ENCODE measurements at places on chromosomes 2 and 18.
A peak's percentile ranks its signal among the peaks of the same experiment; 100 is the strongest.

DNA sequence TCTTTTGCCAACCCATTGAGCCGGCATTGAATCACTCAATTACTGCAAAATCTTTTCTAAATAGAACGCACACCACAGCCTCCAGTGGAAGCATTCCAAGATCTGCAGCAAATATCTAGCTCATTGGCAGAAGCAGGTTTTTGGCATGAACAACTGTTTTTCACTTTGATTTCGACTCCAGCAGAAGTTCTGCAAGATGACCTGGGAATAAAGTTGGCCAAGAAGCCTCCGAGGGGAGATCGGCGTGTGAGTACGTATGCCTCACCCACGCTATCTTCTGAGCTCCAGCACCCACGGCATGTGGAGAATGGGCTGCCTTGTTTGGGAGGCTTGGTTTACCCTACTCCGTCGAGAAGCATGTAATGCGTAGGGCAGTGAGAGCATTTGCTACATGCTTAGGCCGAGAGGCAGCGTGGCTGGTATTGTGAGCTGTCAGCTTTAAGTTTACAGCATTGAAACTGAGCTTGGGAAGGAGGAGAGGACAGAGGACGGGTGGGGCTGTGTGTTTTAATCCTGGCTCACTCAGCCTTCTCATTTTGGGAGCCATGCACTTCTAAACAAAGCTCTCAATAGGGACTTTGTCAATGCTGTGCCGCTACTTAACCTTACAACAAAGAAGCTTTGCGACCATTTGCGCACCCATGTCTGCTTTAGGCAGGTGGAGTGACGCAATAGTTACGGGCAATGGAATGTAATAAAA lies 10.5 kb downstream of the PCARE start:
- no peak for DNase-seq

DNA sequence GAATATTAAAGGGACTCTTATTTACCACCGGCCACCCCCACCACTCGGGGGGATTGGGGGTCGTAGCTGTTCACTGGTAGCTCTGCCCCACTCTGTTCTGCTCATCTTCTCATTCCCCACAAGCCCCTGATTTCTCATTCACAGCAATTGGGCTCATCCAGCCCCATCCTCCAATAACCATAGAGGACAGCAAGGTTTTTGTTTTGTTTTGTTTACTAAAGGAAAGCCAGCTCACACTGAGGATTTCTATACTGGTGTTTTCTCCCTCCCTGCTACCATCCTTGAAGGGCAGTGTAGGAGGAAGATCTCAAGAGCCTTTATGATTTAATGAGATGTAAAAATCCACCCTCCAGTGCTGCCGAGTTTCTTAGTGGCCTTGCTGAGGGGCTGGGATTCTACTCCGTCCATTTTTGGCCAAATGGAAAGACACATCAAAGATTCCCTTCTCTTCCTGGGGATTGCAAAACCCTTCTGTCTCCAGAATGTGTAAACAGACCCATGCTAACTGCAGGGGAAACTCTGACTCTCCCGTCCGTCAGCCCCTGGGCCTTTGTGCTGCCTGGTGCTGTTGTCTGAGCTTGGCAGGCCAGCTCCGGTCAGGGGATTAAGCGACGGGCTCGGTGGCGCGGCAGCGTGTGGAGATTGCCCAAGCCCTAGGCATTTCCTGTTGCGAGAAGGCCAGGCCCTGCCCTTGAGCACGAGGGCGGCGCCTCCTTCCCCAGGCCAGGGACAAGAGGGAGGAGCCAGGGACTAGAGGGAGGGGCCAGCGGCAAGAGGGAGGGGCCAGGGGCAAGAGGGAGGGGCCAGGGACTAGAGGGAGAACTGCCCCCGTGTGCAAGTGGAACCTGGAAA lies 165.0 kb downstream of the ANTXR1 start:
- DNase-seq = peak; percentile 91

- no peak for DNase-seq
These were observed 1089.3 kb upstream of the CELF4 start for GRCh38 chr18:38654946-38655345.

GRCh38 chr2:187826023-187826422 lies 271.8 kb upstream of the TFPI start:
- no peak for DNase-seq

GRCh38 chr2:103138123-103138901 lies 376.5 kb downstream of the TMEM182 start:
- DNase-seq = no peak

DNA sequence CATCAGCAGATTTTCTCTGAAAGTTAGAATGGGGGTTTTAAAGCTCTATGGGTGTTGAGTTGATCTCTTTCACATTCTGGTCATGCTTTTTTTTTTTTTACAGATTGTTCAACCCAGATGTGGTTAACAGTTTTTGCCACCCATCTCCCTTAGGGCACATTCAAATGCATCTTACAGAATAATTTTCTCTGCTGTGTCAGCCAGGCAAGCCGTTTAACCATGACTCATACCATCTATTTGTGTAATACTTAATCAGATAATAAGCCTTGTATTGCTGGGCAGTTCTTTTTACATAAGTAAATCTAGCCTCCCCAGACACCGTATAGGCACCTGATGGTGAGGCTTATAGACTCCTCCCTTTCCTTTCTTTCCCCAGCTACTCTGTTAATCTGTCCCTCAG lies 62.0 kb downstream of the TGIF1 start:
- DNase-seq = peak; percentile 26

- no peak for DNase-seq
These were observed 19.5 kb upstream of the RBMS1 start for GRCh38 chr2:160513120-160513519.

- no peak for DNase-seq
These were observed 20.6 kb downstream of the IL1F10 start for GRCh38 chr2:113088213-113088992.

DNA sequence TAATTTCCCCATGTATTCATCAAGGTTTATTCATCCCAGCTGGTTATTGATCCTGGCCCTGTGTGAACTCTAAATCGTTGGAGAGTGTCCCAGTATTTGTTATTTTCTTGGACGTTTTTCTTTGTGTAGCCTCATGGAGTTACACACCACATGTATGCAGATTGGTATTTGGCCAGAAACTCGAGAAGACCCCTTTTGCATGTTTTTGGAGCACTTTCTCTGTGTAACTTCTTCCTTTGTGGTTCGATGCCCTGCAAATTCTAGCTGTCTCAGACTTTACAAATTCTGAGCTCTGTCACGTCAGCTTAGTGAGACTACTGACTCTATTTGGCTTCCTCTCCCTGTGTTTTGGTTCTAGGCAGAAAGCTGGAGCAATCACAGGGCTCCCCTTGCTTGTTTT lies 198.7 kb downstream of the MCFD2 start:
- no peak for DNase-seq

GRCh38 chr2:25606892-25607291 lies 66.5 kb downstream of the DTNB start:
- peak; percentile 21 for DNase-seq

- DNase-seq = no peak
These were observed 365.0 kb upstream of the TFPI start for GRCh38 chr2:187918996-187919821.

DNA sequence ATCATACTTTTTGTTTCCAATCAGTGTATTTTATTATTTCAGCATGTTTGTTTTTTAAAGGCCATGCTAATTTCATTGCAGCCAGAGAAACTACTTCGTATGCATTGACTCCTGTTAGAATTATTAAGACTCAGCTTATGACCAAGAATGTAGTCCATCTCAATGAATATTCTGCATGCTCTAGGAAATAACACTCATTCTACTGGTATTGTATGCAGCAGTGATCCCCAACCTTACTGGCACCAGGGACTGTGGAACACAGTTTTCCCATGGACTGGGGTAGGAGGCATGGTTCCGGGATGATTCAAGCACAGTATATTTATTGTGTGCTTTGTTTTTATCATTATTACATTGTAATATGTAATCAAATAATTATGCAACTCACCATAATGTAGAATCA lies 356.9 kb downstream of the DSEL start:
- no peak for DNase-seq

DNA sequence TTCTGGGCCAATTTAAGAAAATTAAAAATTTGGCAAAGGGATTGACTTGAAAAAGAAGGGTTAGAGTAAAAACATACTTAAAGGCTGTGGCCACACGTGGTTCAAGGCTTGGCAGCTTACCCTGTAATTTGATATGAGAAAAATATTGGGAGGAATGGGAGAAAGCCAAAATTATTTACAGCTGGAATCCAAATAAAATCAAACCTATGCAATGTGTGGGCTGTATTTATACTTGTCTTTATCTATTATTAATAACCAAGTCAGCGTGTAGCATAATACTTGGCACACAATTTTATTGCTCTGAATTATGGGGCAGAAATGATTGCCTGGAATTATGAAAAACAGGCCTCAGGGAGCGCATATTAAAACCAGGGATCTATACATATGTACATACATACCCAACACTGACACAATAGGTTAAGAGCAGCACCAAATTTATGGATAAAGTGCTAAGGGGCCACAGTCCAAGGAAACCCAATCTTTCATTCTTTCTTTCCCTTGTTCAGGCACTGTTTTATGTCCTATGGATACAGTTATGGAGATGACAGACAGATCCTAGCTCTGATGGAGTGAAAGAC lies 35.6 kb downstream of the FAM124B start:
- no peak for DNase-seq

- no peak for DNase-seq
These were observed 162.5 kb upstream of the TMEFF2 start for GRCh38 chr2:192357217-192357616.

DNA sequence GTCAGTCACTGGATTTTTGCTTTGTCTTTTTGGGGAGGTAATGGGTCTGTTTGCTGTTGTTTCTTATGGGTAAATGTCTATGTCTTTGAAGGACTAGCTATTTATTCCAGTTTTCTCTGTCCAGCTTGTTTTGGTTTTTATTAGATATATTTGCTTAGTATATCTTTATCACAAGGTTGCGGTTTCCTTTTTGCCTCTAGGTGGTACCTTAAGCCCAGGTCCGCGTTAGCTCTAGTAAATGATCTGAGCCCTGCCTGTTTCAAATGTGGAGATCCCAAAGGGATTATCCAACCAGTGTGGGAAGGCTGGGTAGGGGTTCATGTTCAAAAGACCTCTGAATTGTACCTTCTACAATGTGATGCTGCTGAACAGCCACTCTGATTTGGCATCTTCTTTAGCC lies 114.5 kb downstream of the MYO3B start:
- DNase-seq = no peak

GRCh38 chr18:8424481-8424880 lies 184.8 kb upstream of the RAB12 start:
- no peak for DNase-seq

DNA sequence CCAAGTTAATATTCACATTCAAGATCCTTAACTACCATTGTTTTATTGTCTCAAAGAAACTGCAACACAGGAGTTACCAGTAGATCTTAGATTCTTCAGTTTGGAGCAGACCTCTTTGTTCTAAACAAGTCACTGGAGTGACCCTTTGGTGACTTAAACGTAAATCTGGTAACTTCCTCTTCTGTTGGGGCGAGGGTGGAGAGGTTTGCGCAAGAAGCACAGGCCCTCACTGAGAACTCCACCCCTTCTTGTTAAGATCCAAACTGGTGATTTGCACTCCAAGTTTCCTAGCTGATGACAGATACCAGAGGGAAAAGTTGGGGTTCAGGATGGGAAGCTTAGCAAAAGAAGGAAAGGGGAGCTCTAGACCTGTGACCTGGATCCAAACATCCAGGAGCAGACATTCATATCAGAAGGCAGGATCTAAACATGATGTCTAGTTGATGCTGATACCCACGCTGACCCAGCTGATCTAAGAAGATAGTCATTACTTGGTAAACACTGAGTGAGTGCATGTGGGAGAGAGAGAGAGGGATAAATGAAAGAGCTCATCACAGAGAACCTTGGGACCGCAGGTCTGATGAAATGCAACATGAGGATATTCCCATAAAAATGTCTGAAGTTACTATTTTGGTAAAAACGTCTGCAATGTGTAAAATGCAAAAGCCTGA lies 256.0 kb downstream of the CDH20 start:
- no peak for DNase-seq

DNA sequence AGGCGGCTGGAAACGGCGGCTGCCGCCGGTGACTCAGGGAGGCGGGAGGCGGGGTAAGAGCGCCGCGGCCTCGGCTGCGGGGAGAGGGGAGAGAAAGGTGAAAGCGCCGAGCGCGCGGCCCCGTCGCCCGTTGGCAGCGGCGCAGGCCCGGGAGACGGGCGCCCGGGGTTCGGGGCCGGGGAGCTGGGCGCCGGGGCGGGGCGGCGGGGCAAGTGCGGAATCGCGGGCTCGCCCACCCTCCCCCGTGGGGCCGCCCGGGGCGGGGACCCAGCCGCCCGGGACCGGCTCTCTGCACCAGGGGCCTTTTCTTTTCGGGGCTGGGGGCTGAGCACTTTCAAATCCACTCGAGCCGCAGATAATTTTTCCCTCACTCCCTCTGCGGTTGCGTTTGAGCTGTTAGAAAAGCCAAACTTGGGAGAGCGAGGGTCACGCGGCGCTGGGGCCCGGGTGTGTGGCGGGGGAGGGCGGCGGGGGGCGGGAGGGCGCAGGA lies 266 bp downstream of the KDM3A start:
- no peak for DNase-seq
